ENCODE measurements at places on chromosomes 4 and X.

GRCh38 chrX:57453901-57454300 is 137.9 kb upstream of the ZXDB start:
- H3K4me1 ChIP-seq: peaks cover 3% of the 10 kb centered on the region
- no peaks in the 10 kb centered on the region for H3K27me3 ChIP-seq
- H3K27ac ChIP-seq: no peak overlapping the region
- DNase-seq: no peak
- no peak overlapping the region for H3K4me3 ChIP-seq

DNA sequence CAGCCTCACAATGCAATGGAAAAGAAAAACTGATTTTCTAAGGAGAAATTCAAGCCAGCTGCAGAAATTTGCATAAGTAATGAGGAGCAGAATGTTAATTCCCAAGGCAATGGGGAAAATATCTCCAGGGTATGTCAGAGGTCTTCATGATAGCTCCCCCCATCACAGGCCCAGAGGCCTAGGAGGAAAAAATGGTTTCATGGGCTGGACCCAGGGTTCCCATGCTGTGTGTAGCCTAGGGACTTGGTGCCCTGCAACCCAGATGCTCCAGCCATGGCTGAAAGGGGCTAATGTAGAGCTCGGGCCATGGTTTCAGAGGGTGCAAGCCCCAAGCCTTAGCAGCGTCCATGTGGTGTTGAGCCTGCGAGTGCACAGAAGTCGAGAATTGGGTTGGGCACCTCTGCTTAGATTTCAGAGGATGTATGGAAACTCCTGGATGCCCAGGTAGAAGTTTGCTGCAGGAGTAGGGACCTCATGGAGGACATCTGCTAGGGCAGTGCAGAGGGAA is 53.5 kb upstream of the TEX13C start:
- H3K27me3 ChIP-seq: no peaks in the 10 kb centered on the region
- no peaks in the 10 kb centered on the region for H3K4me1 ChIP-seq
- H3K4me3 ChIP-seq: no peak overlapping the region

DNA sequence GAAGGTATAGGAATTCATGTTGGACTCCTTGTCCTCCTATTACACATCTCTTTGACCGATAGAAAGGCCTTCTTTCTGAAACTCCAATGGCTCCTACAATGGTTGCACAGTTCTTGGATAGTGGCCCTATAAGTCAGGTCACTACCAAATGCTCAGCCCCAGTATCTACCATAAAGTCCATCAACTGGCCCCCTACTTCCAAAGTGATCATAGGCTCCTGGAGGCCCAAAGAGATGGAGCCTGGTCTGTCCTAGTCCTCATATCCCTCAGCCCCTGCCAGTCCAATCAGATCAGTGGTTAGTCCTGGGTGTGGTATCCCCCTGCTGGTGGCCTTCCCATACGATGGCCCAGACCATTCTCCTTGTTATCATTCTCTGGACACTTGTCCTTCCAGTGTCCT is 30.3 kb downstream of the SULT1E1 start:
- DNase-seq: no peak
- no peak overlapping the region for H3K27ac ChIP-seq
- H3K4me3 ChIP-seq: no peak overlapping the region
- H3K27me3 ChIP-seq: no peaks in the 10 kb centered on the region

DNA sequence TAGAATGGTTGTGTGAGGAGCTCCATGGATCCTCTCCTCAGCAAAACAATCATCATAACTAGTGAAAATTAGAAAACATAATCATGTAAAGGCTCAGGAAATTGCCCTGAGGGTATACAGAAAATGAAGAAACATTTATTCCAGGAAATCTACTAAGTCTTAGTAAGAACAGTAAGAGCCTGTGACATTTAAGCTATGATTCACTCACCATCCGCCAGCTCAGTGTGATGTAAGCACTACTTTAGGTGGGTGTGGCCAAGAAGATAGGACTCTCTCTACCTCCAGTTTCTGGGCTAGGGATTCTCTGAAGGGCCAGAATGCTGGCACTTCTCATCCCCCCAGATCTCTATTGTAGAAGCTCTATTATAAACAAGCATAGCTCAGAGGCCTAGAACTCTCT is 147.5 kb downstream of the DLG3 start:
- H3K27me3 ChIP-seq: no peaks in the 10 kb centered on the region
- H3K4me3 ChIP-seq: no peak overlapping the region
- peak; percentile 8 for DNase-seq
- H3K27ac ChIP-seq: peak overlapping the region; percentile 72

DNA sequence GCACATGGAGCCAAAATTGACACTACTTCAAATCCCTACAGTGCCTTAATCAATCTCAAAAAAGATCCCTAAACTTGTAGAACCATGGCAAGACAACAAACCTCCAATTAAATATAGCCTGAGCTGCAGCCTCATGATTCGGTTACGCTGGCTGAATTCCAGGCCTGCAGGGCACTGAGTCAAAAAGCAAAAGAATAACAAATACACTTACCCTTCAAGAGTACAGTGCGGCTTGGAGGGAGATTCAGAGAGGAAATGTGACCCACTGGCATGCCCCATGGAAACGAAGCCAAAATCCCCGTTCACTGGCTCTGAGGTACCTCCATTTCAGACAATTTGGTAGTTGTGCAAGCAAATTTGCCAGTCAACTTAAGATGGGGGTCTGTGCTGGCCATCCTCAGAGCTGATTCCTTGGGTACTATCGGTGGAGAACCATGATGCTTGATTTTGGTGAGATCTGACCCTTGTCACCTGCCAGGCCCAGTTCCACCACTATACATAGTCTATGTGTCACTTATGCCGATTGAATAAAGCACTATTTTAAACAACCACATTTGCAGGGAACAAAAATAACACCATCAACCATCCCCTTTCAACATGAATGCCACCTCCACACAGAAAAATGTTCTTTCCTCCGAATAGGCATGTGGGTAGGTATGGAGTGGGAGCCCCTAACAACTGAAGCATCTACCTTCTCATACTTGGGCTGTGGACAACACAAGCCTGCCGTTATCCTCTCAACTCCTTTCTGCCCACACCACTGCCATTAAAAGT is 2.1 kb downstream of the C4orf54 start:
- no peaks in the 10 kb centered on the region for H3K36me3 ChIP-seq
- no peak for DNase-seq

GRCh38 chrX:154125391-154126040 is 18.5 kb upstream of the OPN1LW start:
- no peak overlapping the region for H3K27ac ChIP-seq
- DNase-seq: no peak
- no peaks in the 10 kb centered on the region for H3K36me3 ChIP-seq
- no peaks in the 10 kb centered on the region for H3K27me3 ChIP-seq
- H3K4me3 ChIP-seq: no peak overlapping the region

DNA sequence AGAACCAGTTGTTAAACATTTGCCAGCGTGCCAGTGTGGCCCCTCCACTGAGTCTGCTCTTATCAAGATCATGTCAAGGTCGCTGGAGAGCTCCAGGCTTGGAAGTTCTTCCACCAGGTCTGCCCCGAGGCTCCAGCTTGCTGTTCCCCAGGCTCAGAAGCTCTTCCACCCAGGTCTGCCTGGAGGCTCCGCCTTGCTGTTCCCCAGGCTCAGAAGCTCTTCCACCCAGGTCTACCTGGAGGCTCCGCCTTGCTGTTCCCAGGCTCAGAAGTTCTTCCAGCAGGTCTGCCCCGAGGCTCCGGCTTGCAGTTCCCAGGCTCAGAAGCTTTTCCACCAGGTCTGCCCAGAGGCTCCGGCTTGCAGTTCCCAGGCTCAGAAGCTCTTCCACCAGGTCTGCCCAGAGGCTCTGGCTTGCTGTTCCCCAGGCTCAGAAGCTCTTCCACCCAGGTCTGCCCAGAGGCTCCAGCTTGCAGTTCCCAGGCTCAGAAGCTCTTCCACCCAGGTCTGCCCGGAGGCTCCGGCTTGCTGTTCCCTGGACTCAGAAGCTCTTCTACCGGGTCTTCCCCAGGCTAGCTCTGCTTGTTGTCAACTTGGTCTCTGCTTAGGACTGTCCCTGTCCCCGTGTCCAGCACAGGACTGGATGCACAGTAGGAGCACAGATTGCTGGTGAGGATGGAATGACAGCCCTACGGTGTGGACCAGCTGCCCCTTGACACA is 54.4 kb downstream of the HMX1 start:
- no peak overlapping the region for H3K27ac ChIP-seq
- H3K27me3 ChIP-seq: no peaks in the 10 kb centered on the region
- no peak overlapping the region for H3K4me3 ChIP-seq
- no peaks in the 10 kb centered on the region for H3K36me3 ChIP-seq

GRCh38 chr4:2335729-2336101 is 73.8 kb upstream of the MXD4 start:
- H3K4me3 ChIP-seq: no peak overlapping the region
- no peak for DNase-seq
- no peaks in the 10 kb centered on the region for H3K4me1 ChIP-seq

DNA sequence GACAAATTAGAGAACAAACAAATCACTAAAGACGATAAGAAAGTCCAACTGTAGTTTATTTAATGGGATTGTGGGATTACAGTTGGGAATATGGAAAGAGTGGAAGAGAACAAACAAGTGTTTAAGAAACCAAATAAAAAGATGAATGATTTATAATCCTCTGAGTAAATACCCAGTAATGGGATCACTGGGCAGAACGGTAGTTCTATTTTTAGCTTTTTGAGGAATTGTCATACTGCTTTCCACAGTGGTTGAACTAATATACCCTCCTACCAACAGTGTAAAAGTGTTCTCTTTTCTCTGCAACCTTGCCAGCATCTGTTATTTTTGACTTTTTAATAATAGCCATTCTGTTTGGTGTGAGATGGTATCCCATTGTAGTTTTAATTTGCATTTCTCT is 15.0 kb downstream of the C4orf51 start:
- H3K27me3 ChIP-seq: no peaks in the 10 kb centered on the region
- no peak overlapping the region for H3K27ac ChIP-seq
- H3K4me3 ChIP-seq: no peak overlapping the region
- no peak for DNase-seq

DNA sequence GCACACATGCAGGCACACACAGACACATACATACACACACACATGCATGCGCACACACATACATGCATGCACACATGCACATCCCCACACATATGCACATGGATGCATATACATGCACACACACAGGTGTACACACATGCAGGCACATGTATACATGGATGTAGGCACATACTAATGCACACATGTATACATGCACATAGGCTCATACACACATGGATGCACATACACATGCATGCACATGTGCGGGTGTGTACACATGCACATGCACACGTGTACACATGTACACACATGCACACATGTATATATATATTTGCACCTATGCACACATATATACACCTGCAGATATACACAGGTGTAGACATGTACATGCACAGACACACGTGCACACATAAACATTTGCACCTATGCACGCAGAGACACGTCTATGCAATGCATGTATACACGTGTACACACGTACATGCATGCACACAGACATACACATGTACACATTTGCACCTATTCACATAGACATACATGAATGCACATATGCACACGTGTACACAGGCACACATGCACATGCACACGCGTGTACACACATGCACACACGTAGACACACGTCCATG is 4.0 kb downstream of the PLCXD1 start:
- no peaks in the 10 kb centered on the region for H3K27me3 ChIP-seq
- H3K27ac ChIP-seq: no peak overlapping the region
- DNase-seq: no peak
- H3K36me3 ChIP-seq: peaks cover 41% of the 10 kb centered on the region

DNA sequence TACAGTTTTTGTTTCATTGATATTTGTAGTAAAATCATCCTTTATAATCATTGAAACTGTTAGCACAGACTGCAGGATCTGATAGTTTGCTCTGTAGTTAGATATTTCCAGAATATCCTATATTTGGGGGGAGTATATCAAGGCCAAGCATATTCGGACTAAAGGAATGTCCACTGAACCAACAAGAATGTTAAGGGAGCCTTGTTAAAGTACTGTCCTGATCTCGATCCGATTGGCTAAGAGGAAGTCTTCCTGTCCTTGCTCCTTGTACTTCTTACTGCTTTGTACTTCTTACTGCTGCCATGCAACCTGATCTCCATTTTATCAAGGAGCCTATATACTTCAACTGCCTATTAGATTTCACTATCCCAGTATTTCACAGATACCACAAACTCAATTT is 449.3 kb downstream of the RPA4 start:
- no peak overlapping the region for H3K4me3 ChIP-seq
- no peaks in the 10 kb centered on the region for H3K36me3 ChIP-seq
- DNase-seq: no peak
- H3K27me3 ChIP-seq: no peaks in the 10 kb centered on the region
- H3K27ac ChIP-seq: no peak overlapping the region

DNA sequence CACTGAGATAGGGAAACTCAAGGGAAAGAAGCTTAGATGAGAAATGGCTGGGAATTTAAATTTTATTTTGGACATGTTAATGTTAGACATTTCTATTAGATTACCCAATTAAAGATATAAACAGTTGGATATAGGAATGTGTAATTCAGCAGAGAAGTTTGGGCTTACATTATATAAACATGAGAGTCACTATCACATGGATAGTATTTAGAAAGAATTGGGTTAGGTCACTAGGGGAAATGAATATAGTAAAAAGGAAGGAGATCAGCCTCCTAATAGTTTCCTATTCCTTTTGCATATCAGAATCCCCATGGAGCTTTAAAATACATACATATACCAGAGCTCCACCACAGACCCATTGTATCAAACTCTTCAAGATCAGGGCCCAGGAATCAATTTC is 19.6 kb upstream of the CXCL5 start:
- no peaks in the 10 kb centered on the region for H3K36me3 ChIP-seq
- no peak for DNase-seq
- no peak overlapping the region for H3K27ac ChIP-seq
- H3K27me3 ChIP-seq: no peaks in the 10 kb centered on the region
- peaks cover 24% of the 10 kb centered on the region for H3K4me1 ChIP-seq

DNA sequence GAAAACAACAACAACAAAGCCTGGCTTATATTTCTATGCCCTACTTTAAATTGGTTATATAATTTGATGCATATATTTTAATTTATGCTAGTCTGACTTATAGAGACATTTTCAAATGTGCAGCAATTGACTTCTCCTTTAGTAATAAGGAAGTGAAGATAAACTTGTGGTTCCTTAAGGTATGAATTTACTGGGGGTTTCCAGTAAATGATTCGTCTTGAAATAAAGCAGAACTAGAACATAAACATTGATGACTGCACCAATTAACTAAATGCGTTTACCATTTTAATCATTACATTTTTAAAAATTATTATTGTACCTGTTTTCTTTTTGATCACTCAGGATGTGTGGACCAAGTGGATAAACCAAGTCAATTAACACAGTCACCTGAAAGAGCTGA is 99.6 kb upstream of the CCSER1 start:
- H3K4me3 ChIP-seq: no peak overlapping the region
- no peaks in the 10 kb centered on the region for H3K27me3 ChIP-seq
- no peak overlapping the region for H3K27ac ChIP-seq

DNA sequence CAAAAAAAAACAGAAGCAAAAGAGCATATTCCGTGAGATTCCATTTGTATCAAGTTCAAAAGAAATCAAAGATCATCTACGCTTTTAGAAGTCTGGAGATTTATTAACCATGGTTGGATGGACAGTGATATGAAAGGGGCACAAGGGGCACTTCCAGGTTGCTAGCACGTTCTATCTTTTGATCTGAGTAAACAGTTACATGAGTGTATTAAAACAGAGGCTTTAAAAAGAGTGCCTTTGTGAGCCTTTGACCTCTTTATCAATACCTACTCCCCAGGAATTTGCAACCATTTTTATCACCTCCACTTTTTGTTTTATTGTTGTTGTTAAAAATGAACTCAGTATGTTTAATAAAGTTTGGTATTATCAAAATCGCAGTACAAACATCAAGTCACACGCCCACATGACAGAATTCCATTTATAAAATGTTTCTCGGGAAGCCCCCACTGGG is 72.4 kb upstream of the UCP1 start:
- no peak for DNase-seq
- H3K27me3 ChIP-seq: peaks cover 5% of the 10 kb centered on the region
- H3K4me3 ChIP-seq: no peak overlapping the region
- H3K27ac ChIP-seq: no peak overlapping the region
- H3K36me3 ChIP-seq: no peaks in the 10 kb centered on the region

Data from activated T-helper 2 cell treated with anti-CD3 and anti-CD28 coated beads, Interferon-gamma antibody, Interleukin-2, Interleukin-4, amounts not matched to agents 10 μg/mL and 5 μg/mL and 100 μg/mL, durations not matched to agents 14 hours and 24 hours and 36 hours (primary cell).